ENCODE measurements at places on chromosomes 13 and 19.

DNA sequence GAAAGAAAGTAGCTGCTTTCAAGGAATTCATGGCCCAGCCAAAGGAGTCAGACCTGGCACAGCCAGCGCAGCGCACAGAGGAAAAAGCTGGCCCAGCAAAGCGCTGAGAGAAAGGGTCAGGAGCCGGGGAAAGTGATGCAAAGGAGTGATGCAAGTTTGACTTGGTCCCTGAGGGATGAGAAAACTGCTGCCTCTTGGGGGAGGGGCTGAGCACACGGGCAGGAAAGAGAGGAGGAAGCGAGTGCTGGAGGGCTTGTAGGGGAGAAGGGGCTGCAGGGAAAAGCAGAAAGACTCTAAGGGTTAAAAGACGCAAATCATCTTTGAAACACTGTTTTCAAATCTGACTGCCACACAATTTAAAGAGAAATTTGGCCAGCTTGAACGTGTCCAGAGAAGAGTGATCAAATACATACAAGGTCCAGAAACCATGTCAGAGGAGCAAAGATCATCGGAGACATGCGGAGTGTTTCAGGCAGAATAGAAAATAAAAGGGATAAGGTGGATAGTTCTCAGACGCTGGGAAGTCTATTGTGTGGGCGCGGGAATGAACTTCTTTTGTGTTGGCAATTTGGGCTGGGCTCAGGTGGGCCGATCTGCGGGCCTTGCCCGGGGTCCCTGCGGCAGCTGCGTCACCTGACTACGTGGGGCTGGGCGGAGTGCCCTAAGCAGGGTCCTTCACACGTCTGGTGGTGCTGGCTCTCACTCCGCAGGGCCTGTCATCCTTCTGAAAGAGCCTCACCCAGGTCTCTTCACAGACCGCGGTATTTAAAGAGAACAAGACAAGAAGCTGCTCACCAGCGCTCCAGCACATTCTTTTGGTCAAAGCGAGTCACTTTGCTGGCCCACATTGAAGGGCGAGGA lies 18.1 kb downstream of the N4BP2L1 start:
- peak; percentile 72 for DNase-seq

DNA sequence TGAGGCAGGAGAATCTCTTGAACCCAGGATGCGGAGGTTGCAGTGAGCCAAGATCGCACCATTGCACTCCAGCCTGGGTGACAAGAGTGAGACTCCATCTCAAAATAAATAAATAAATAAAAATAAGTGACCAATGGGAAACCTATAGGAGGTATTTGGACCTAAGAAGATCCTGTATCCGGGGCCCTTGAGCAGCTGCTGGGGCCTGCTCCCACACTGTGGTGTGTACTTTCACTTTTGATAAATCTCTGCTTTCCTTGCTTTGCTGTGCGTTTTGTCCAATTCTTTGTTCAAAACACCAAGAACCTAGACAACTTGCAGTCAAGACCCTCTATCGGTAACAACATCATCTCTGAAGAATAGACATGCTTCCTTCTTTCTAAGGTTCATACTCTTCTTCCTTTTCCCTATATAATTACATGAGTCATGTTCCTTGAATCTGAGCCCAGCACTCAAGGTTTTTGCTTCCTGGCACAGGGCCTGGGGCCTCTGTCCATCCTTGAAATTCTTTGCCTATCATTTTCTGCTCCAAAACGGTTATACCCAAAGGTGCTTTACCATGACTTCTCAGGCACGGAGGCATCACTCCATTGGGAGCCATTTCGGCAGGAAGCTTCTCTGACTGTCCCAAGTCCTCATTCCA lies 14.2 kb upstream of the PNMA8C start:
- peak; percentile 61 for DNase-seq

GRCh38 chr19:32652894-32653598 lies 21.9 kb downstream of the ANKRD27 start:
- DNase-seq: no peak

GRCh38 chr19:18379803-18380747 lies 5.9 kb upstream of the GDF15 start:
- DNase-seq: peak; percentile 94

DNA sequence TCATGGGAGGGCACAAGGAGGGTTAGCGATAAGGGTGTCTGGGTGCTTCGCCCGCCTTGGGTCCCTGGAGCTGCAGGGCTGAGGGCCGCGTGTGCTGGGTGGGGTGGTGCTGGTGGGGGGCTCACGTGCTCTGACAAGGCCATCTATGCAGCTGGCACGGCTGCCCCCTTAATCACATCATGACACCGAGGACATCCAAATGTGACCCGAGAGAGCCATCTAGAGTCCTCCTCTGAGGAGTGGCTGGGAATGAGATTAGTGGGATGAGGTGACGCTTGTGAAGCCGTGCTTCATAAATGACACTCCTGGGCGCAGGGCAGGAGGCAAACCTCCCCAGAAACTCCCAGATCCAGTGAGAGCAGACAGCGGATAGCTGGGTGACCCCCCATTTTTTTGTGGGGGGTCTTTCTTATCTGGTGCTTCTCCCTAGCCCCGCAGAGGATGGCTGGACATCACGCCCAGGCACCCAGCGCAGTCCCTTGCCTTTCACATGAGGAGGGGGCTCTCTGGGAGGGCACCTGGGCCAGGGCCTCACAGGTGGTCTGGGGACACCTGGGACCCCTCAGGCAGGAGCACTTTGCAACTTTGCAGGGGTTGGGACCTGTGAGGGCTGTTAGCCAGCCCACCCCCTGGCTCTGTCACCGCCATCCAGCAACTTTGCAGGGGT lies 6.6 kb downstream of the FZR1 start:
- no peak for DNase-seq

DNA sequence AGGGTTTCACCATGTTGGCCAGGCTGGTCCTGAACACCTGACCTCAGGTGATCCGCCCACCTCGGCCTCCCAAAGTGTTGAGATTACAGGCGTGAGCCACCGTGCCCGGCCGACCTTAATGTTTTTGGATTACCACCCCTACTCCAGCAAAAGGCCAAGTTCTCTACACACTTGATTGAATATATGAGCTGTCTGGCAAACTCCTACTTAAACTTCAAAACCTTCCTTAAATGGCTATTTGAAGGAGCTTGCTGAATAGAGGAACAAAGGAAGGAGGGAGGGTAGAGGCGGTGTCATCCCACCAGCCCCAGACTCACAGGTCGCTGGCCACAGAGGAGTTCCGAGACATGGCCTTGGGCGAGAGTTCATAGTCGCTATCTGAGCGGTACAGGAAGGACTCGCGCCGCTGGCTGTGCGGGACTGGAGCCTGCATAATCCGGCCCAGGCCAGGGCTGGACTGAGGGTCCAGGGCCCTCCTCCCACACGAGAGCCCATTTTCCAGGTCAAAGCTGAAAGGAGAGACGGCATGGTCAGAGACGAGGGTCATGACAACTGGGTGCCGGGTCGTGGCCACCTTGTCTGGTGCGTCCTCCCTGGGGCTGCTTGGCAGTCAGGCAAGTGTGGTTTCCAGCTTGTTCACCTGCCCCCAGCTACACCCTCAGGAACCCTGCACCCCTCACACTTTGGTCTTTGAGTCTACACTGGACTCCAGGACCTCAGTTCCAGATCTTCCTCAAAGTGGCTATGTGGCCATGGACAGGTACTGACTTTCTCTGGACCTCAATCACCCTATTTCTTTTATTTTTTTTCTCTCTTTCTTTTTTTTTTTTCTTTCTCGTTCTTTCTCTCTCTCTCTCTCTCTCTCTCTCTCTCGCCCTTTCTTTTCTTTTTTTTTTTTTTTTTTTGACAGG lies 4.2 kb downstream of the PDE4C start:
- DNase-seq: no peak

- no peak for DNase-seq
Observed at GRCh38 chr13:110132225-110132982, 174.6 kb downstream of the COL4A1 start.

- no peak for DNase-seq
Observed at GRCh38 chr13:30255696-30256095, 51.7 kb downstream of the KATNAL1 start.

GRCh38 chr13:48630773-48631172 lies 23.0 kb upstream of the CYSLTR2 start:
- no peak for DNase-seq

GRCh38 chr19:8252922-8253589 lies 43.9 kb downstream of the CERS4 start:
- DNase-seq: peak; percentile 86

- DNase-seq: no peak
Observed at GRCh38 chr13:108795841-108796240, 166.4 kb downstream of the MYO16 start.

DNA sequence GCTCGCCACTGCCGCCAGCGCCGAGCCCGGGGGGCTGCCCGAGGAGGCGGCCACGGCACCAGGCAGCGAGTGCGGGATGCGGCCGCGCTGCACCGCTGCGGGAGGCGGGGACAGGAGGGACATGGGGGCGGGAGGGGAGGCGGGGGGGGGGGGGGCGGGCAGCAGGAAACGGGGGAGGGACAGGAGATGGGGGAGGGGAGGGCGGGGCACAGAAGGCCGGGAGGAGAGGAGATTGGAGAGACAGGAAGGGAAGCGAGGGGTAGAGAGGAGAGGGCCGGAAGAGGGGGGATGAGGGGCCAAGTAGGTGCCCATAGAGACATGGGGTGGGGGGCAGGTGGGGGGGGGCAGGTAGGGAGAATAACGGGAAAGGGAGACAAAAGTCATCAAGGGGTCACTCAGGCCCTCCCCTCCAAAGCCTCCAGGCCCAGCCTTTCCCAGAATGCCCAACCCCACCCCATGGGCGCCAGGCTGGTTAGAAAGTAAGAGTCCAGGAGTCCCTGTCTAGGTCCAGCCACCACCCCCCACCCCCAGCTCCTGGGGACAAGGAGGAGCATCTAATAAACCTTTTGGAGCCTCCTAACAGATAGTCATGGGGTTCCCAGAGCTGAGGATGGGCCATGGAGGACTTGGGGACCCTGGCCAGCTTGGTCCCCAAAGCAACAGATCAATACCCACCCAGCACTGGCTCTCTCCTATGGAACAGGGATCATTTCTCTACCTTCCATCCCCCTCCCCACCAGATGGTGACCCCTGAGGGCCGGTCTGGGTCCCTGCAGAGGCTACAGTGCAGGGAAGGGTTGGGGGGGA lies 9.5 kb downstream of the NR2F6 start:
- no peak for DNase-seq
